ENCODE measurements at places on chromosomes 3 and 15.

DNA sequence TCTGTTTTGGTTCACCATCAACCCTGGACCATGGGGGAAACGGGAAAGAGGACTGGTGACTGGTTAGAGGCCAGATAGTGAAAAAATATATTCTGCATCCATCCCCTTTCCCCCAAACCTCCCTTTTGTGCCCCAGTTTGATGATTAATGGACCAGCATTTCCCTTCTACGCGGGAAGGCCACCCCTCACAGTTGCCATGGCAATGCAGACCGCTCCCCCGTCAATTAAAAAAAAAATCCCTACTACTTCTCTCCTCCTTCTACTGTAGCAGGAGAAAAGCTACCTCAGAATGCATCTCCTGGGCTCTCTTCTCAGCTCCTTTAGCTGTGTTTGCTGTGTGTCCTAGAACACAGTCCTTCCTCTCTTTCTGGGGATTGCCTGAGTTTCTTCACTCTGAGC lies 4.0 kb downstream of the BAHD1 start:
- no peak for DNase-seq

- DNase-seq: no peak
Observed at GRCh38 chr3:173465112-173465511, 67.6 kb downstream of the NLGN1 start.

GRCh38 chr15:74830868-74831267 lies 4.4 kb downstream of the CPLX3 start:
- no peak for DNase-seq

- no peak for DNase-seq
Observed at GRCh38 chr15:55250941-55251340, 38.7 kb downstream of the RAB27A start.

- no peak for DNase-seq
Observed at GRCh38 chr15:60264088-60264487, 133.7 kb downstream of the ANXA2 start.

- no peak for DNase-seq
Observed at GRCh38 chr15:46941241-46941640, 776.1 kb upstream of the SEMA6D start.

DNA sequence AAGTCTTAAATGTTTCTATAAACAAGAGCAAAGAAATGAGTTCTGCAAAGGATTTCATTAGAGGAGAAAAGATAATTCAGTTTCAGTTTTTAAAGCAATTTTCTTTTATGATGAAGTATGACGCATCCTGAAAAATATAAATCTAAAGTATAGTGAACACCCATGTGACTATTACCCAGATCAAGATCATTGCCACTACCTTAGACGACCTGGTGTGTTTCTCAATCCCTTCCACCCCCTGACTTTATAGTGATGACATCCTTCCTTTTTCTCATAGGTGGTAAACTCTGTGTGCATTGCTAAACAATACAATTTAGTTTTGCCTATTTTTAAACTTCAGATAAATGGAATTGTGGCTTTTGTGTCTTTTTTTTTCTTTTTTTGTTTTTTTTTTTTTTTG lies 8.4 kb downstream of the STT3B start:
- no peak for DNase-seq

DNA sequence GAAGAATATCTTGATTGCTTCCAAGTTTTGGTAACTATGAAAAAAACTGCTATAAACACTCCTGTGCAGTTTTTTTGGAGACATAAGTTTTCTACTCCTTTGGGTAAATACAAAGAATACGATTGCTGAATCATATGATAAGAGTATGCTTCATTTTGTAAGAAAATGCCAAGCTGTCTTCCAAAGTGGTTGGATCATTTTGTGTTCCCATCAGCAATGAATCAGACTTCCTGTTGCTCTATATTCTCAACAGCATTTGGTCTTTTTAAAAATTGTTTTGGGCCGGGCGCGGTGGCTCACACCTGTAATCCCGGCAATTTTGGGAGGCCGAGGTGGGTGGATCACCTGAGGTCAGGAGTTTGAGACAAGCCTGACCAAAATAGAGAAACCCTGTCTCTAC lies 14.5 kb downstream of the BTD start:
- DNase-seq: no peak

DNA sequence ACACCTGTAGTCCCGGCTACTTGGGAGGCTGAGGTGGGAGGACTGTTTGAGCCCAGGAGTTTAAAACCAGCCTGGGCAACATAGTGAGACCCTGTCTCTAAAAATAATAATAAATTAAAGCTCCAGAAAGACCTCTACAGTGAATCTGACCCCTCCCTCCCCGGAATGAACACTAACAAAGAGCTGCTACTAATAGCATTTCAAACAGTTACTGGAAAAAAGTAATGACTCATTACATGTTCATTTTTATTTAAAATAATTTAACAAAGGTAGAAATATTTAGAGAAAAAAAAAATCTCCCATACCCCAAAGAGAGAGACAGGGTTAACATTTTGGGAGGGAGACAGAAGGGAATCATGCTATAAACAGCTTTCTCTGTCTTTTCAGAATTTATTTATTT lies 2.2 kb upstream of the UBA3 start:
- no peak for DNase-seq

- DNase-seq: no peak
Observed at GRCh38 chr3:104514776-104515175, 851.9 kb upstream of the ALCAM start.

- DNase-seq: no peak
Observed at GRCh38 chr3:194886836-194887235, 201.2 kb downstream of the FAM43A start.

- no peak for DNase-seq
Observed at GRCh38 chr3:194421-194820, 2.1 kb upstream of the CHL1 start.

- no peak for DNase-seq
Observed at GRCh38 chr3:127535901-127536829, 54.4 kb downstream of the TPRA1 start.

DNA sequence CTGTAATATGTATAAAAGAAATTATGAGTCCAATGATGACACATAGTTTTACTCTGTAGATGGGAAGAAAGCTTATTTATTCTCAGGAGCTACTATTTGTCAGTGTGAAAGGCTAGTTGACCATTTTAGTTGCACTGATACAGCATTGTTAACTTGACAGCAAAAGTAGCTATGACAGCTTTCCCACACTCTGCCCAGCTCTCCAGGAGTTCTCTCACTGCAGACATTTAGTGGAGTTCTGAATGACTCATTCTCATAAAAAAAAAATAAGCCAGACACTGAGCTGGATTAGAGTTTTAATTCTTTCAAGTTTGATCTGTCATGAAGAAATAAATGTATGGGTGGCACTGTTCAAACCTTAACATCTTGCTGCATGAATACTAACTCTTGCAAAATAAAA lies 77.2 kb upstream of the CFAP20DC start:
- DNase-seq: no peak

GRCh38 chr15:90297021-90297420 lies 31.5 kb downstream of the NGRN start:
- no peak for DNase-seq

DNA sequence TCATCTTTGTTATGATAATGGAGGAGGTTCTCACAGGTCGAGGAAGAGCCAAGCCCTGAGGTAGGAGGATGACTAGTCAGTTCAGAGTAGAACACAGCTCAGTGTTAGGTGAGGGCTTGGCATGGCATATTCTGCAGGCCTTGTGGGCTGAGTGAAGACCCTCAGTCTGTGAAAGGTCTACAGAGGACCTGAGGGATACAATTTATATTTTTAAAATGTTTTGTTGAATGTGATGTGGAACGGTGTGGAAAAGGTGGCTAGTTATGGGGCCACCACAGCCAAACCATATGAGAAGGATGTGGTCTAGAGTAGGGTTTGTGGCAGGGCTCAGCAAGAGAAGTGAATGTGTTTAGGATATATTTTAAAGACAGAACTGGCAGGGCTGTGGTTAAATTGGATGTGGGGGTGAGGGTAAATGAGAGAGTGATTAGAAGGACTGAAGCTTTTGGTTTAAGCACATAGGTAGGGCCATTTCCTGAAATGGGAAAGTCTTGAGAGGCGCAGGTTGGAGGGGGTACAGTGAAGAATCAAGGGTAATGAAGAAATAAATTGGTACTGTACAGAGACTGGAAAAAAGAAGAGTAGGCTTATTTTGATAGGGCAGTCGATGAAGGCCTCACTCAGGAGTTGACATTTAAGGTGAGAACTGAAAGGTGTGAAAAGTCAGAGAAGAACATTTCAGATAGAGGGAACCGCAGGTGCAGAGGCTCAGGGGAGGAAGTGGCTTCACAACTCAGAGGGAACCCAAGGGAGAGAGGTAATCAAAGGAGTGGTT lies 60.5 kb downstream of the SPTSSB start:
- DNase-seq: no peak

GRCh38 chr3:142022381-142022780 lies 127.0 kb downstream of the TFDP2 start:
- no peak for DNase-seq

GRCh38 chr3:23590424-23591273 lies 215.1 kb upstream of the UBE2E1 start:
- no peak for DNase-seq

DNA sequence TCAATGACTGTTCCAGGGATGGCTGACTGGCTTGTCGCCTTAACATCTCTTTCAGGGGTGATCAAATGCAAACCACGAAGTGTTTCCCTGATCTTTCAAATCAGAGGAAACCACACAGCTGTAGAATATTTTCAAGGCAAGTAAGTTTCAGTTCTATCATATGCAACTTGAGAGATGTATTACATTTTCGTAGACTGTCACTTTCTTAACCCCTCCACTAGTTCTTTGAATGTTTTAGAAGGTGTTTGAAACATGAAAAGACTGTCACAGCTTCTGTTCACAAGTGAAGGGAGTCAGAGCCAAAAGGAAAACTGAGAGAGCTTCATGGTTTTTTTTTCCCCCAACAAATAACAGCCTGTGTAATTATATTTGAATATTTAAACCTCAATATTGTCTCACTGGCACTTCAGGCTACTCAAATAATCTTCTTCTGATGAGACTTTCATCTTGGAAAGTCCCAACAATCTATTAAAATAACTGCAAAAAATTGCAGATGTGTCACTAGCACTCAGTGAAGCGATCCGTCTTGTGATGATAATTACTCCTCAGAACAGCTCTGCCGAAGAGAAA lies 25.9 kb upstream of the CAPN7 start:
- DNase-seq: no peak

DNA sequence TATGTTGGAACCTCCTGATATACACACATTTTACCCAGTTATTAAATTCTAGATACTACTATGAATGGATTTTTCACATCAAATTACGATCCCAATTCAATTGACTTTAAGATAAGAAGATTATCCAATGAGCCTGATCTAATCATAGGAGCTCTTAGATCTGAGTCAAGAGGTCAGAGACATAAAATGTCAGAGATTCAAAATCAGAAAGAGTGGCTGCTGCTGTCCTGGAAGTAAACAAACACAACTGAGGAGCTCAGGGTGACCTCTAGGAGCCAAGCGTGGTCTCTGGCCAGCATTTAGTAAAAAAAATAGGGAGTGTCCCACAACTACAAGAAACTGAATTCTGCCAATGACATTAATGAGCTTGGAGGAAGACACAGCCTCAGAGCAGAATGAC lies 557.1 kb upstream of the CBLB start:
- no peak for DNase-seq

DNA sequence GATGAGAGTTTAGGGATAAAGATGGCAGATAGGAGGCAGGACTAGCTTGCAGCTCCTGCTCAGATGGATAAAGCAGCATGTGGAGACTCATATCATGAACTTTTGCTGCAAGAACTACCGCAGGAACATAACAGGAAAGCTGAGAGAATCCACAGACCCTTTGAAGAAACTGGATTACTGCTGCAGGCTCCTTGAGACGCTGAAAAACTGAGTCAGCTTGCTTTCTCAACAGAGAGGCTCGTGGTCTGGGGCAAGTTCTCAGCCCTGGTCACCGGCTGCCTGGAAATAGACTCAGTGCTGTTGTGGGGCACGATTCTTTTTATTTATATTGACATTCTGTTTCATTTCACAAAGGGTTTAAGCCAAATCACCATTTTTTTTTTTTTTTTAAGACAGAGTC lies 28.8 kb upstream of the TRIM59 start:
- no peak for DNase-seq

Measured in stimulated activated CD4-positive, alpha-beta T cell treated with anti-CD3 and anti-CD28 coated beads, Interleukin-1b, Interleukin-23, amount 100 ng/mL, for 24 hours (primary cell).